Dermis lymphatic vessel endothelial cell (primary cell): ENCODE measurements at places on chromosomes 1 and 21. TPM values are rescaled to one million over a fixed set of nuclear protein-coding genes. Genes with fewer than 3 reads are reported as not detected.

The LCE3E gene
- total RNA-seq = not detected in 2 replicates

The LCE3D gene
- total RNA-seq = not detected in 2 replicates

The AK4 gene
- total RNA-seq = 15.8 and 23.5 TPM in 2 replicates

The TM2D1 gene
- 46.4 and 46.8 TPM in 2 replicates for total RNA-seq

The ANGPTL7 gene
- not detected in 2 replicates for total RNA-seq

The CCT3 gene
- 378 and 523 TPM in 2 replicates for total RNA-seq

The FAM78B gene
- 0.11 and 0.52 TPM in 2 replicates for total RNA-seq

The OR14K1 gene
- total RNA-seq = 0.11 TPM in 1 of 2 replicates, not detected in the other

The PPFIA4 gene
- 0.11 and 0.17 TPM in 2 replicates for total RNA-seq

The EXTL1 gene
- not detected in 2 replicates for total RNA-seq

The SELE gene
- 1.5 and 5.3 TPM in 2 replicates for total RNA-seq

The LCA5L gene
- total RNA-seq = 0.52 and 0.65 TPM in 2 replicates

The NTNG1 gene
- total RNA-seq = not detected in 2 replicates

The TAS1R1 gene
- not detected in 2 replicates for total RNA-seq

The RHD gene
- 0.09 and 0.33 TPM in 2 replicates for total RNA-seq

The S100A12 gene
- total RNA-seq = not detected in 2 replicates

The S100A9 gene
- not detected in 2 replicates for total RNA-seq

The CACNA1E gene
- total RNA-seq = 0.17 TPM in 1 of 2 replicates, not detected in the other

The NCMAP gene
- not detected in 2 replicates for total RNA-seq

The RPRD2 gene
- 10.2 and 10.4 TPM in 2 replicates for total RNA-seq

The KPRP gene
- not detected in 2 replicates for total RNA-seq
